Placental epithelial cell (primary cell): ENCODE measurements at places on chromosomes 3 and 15. TPM values are rescaled to one million over a fixed set of nuclear protein-coding genes. Genes with fewer than 3 reads are reported as not detected.

The GXYLT2 gene
- 0.65 and 0.79 TPM in 2 replicates for total RNA-seq

The KLHL40 gene
- total RNA-seq = not detected in 2 replicates

The SIDT1 gene
- total RNA-seq = not detected in 2 replicates

The GOLGA6L7 gene
- not detected in 2 replicates for total RNA-seq

The TRIM69 gene
- total RNA-seq = 7.1 and 9.3 TPM in 2 replicates

The CCDC54 gene
- not detected in 2 replicates for total RNA-seq

The SPSB4 gene
- total RNA-seq = 0.33 and 0.39 TPM in 2 replicates

The GJD2 gene
- not detected in 2 replicates for total RNA-seq

The CLSTN2 gene
- under 0.01 and 0.22 TPM in 2 replicates for total RNA-seq

The NEK10 gene
- total RNA-seq = 0.98 and 2.0 TPM in 2 replicates

The MESP1 gene
- total RNA-seq = 0.39 TPM in 1 of 2 replicates, not detected in the other

The SLC51A gene
- not detected in 2 replicates for total RNA-seq

The CISH gene
- total RNA-seq = 1.5 and 3.9 TPM in 2 replicates

The USP13 gene
- 4.0 and 7.5 TPM in 2 replicates for total RNA-seq

The AMOTL2 gene
- total RNA-seq = 112 and 300 TPM in 2 replicates

The GABRB3 gene
- 0.76 and 3.5 TPM in 2 replicates for total RNA-seq

The HTR3E gene
- total RNA-seq = not detected in 2 replicates

The SLC22A13 gene
- total RNA-seq = 2.6 and 3.1 TPM in 2 replicates

The ZMYND10 gene
- 0.33 and 1.6 TPM in 2 replicates for total RNA-seq

The GPD1L gene
- 0.79 and 2.3 TPM in 2 replicates for total RNA-seq

The MSL2 gene
- total RNA-seq = 19.6 and 24.4 TPM in 2 replicates

The EXD1 gene
- total RNA-seq = not detected in 2 replicates

The CDAN1 gene
- total RNA-seq = 7.3 and 12.2 TPM in 2 replicates

The PPARG gene
- total RNA-seq = 30.2 and 49.5 TPM in 2 replicates

The DCLK3 gene
- total RNA-seq = not detected in 2 replicates

The DUOX1 gene
- 7.5 and 11.0 TPM in 2 replicates for total RNA-seq

The DAG1 gene
- 67.1 and 132 TPM in 2 replicates for total RNA-seq

The TTLL13 gene
- not detected in 2 replicates for total RNA-seq

The GP5 gene
- not detected in 2 replicates for total RNA-seq

The GPR87 gene
- total RNA-seq = 8.2 and 27.1 TPM in 2 replicates

The FBXW12 gene
- under 0.01 TPM in 1 of 2 replicates, not detected in the other for total RNA-seq

The THSD4 gene
- total RNA-seq = 44.8 and 67.5 TPM in 2 replicates

The HYKK gene
- 0.39 and 1.7 TPM in 2 replicates for total RNA-seq

The CCR1 gene
- not detected in 2 replicates for total RNA-seq

The ETV5 gene
- 2.0 and 6.6 TPM in 2 replicates for total RNA-seq

The CLDN16 gene
- total RNA-seq = not detected in 2 replicates

The CLK3 gene
- total RNA-seq = 75.8 and 88.2 TPM in 2 replicates

The ONECUT1 gene
- 0.79 TPM in 1 of 2 replicates, not detected in the other for total RNA-seq

The NOX5 gene
- 0.22 and 0.39 TPM in 2 replicates for total RNA-seq

The KIF15 gene
- total RNA-seq = 2.8 and 4.3 TPM in 2 replicates

The APBA2 gene
- 0.22 and 0.39 TPM in 2 replicates for total RNA-seq

The TRPM1 gene
- total RNA-seq = not detected in 2 replicates

The BLM gene
- 3.3 and 4.3 TPM in 2 replicates for total RNA-seq

The SCAANT1 gene
- total RNA-seq = not detected in 2 replicates

The OR5K4 gene
- not detected in 2 replicates for total RNA-seq

The ERICH6 gene
- 0.33 and 0.39 TPM in 2 replicates for total RNA-seq

The SPTBN5 gene
- 0.65 and 3.9 TPM in 2 replicates for total RNA-seq

The SLC9C1 gene
- total RNA-seq = under 0.01 TPM in 1 of 2 replicates, not detected in the other

The FGD5 gene
- total RNA-seq = 0.11 TPM in 1 of 2 replicates, not detected in the other

The CHCHD6 gene
- 2.4 and 6.0 TPM in 2 replicates for total RNA-seq

The CDCP1 gene
- total RNA-seq = 0.39 and 3.6 TPM in 2 replicates

The LNP1 gene
- total RNA-seq = 6.0 and 10.6 TPM in 2 replicates

The ATP13A4 gene
- total RNA-seq = 2.4 and 5.4 TPM in 2 replicates

The EIF2A gene
- 177 and 229 TPM in 2 replicates for total RNA-seq

The IMPG2 gene
- total RNA-seq = 0.22 and 1.2 TPM in 2 replicates

The PKM gene
- 1,123 and 3,883 TPM in 2 replicates for total RNA-seq
